ENCODE measurements at places on chromosomes 12 and 14.

DNA sequence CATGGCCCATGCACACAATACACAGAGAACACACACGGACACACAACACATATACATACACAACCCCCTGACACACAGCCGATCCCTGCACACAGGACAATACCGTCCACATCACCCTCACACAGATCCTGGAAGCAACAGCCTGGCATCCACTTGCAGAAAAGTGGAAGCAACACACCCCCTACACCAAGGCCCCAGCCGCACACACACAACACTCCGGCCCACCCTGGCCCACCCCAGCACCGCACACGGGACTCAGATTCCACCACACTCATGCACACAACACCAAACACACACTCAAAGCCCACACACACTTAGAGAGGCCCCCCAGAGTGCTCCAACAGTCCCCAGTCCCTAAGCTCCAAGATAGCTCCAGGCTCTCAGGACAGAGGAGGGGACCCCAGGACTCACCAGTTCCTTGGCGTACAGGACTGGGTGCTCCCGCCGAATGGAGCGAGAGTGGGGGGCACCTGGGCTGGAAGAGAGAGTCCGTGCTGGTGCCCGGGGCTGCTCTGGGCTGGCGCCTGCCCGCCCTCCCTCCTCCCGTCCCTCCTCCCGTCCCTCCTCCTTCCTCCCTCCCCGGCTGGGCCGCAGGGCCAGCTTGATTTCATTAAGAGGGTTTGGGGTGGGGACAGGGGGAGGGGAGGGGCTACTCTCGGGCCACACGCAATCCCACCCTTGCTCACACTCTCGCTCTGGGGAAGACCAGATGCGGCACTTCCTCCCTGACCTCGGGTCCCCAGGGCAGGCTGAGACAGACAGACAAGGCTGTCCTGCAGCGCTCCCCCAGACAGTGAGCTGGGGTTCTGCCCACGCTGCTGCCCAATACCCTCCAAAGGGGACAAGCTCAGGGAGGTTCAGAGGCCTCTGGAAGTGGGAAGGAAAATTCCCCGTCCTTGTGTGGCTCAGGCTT is at the start of gene TMEM119:
TSS of gene TMEM119 (minus strand) at position 526 of the 913 bp plus-strand sequence. CDS start 5,701 bp downstream, outside the sequence.
- DNase-seq, result no peak
- H3K4me1 ChIP-seq, result no peaks in the 10 kb centered on the region

DNA sequence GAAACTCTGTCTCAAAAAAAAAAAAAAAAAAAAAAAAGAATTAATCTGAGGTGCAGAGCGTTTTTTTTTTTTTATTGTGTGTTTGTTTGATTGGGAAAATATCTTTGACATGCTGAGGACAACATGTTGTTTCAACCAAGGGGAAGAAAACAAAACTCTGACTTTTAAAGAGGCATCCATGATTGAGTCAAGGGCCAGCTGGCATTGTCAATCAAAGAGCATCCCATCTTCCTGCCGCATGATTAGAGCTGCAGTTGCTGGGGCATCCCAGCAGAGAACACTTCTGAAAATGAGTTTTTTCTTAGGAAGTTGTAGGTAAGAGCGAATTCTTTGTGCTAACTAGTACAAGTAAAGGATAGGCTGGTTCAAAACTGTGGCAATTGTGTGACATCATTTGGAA is 200.9 kb upstream of the DAAM1 start:
- no peak overlapping the region for H3K27ac ChIP-seq
- no peak for DNase-seq
- H3K27me3 ChIP-seq, result no peaks in the 10 kb centered on the region

- H3K36me3 ChIP-seq, result peaks cover 19% of the 10 kb centered on the region
- peak overlapping the region; percentile 90 for H3K27ac ChIP-seq
Observed at GRCh38 chr12:68587448-68587873, 23.2 kb upstream of the RAP1B start.

DNA sequence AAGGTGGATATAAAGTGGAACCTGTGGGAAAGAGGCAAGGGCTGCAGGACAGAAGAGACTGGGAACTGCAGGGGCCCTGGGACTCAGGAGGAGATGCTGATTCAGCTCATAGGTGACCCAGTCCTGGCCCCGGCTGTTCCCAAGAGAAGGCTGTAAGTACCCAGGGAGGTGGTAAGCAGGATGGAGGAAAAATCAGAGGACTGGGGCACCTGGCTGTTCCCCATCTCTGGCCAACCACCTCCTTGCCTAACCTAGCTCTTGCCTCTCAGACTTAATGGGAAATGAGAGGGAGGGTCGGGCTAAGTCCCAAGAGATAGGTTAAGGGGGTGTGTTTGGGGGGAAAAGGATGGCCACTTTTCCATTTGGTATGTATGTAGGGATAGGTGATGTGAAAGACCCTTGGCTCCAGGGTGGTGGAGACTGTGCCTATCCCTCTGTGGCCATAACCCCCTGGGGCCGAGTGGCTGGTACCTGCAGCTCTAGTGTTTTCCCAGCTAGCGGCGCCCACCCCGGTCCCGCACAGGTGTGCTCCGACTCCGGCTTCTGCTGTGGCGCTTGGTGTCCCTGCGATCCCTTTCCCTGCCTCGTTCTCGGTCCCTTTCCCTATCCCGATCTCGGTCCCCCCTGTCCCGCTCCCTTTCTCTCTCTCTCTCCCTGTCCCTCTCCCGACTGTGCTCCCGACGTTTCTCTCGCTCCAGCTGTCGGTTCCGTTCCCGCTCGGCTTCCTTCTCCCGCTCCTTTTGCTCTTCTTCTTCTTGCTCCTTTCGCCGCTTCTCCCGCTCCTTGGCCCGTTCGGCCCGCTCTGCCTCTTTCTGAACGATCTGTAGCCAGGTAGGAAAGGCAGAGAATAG is 1.6 kb upstream of the CDH24 start:
- H3K27me3 ChIP-seq, result peaks cover 8% of the 10 kb centered on the region
- H3K4me1 ChIP-seq, result peaks cover 14% of the 10 kb centered on the region
- no peak overlapping the region for H3K4me3 ChIP-seq
- H3K27ac ChIP-seq, result no peak overlapping the region
- peaks cover 40% of the 10 kb centered on the region for H3K36me3 ChIP-seq

GRCh38 chr12:128091101-128091720 is 175.8 kb upstream of the TMEM132C start:
- no peaks in the 10 kb centered on the region for H3K36me3 ChIP-seq
- DNase-seq, result no peak
- no peak overlapping the region for H3K4me3 ChIP-seq
- no peaks in the 10 kb centered on the region for H3K4me1 ChIP-seq

DNA sequence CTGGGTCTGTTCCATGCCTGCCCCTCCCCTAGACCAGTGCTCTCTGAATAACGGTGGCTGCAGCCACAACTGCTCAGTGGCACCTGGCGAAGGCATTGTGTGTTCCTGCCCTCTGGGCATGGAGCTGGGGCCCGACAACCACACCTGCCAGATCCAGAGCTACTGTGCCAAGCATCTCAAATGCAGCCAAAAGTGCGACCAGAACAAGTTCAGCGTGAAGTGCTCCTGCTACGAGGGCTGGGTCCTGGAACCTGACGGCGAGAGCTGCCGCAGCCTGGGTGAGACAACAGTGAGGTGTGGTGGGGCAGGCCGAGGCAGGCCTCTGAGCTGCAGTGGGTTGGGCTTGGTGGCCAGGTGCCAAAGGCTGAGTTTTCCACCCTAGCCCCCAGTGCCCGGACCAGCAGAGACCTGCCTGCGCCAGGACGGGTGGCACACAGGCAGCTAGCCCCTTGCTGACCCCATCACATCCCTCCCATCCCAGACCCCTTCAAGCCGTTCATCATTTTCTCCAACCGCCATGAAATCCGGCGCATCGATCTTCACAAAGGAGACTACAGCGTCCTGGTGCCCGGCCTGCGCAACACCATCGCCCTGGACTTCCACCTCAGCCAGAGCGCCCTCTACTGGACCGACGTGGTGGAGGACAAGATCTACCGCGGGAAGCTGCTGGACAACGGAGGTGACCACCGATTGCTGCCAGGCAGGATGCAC is 28.2 kb upstream of the LRP1-AS start:
- no peak overlapping the region for H3K27ac ChIP-seq
- no peaks in the 10 kb centered on the region for H3K4me1 ChIP-seq
- peak; percentile 38 for DNase-seq

GRCh38 chr12:104686196-104686595 is 229.4 kb downstream of the CHST11 start:
- peak overlapping the region; percentile 27 for H3K4me3 ChIP-seq
- no peak for DNase-seq
- peaks cover 40% of the 10 kb centered on the region for H3K36me3 ChIP-seq
- peaks cover 77% of the 10 kb centered on the region for H3K4me1 ChIP-seq
- H3K27me3 ChIP-seq, result no peaks in the 10 kb centered on the region
- peak overlapping the region; percentile 78 for H3K27ac ChIP-seq

DNA sequence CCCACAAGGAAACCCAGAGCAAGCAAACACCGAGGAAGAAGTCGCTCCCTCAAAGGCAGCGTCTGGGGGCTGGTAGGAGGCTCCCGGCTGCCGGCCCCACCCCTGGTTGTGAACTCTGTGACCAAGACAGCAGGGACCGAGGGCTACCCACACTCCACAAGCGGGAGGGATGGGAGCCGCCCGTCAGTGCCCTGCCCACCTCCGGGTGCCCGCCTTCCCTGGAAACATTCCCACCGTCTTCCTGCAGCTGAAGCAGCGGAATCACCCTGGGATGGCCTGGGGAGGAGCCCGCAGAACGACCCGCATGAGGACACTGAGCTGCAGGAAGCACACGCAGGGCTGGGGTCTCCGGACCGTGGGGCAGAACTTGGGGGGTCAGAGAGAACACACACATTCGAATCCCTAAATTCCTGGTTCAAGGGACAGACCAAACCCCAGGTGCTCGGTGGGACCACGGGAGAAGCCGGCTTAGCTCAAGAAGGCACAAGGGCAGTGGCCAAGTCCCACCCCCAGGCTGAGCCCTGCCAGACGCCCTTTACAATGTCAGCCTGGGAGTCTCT is 33.5 kb upstream of the C14orf180 start:
- peaks cover 2% of the 10 kb centered on the region for H3K27me3 ChIP-seq
- H3K27ac ChIP-seq, result no peak overlapping the region

GRCh38 chr14:102525929-102526497 is 16.4 kb upstream of the ANKRD9 start:
- peak overlapping the region; percentile 97 for H3K27ac ChIP-seq
- H3K36me3 ChIP-seq, result no peaks in the 10 kb centered on the region
- H3K4me1 ChIP-seq, result peaks cover 20% of the 10 kb centered on the region
- peak overlapping the region; percentile 95 for H3K4me3 ChIP-seq

- H3K4me1 ChIP-seq, result peaks cover 26% of the 10 kb centered on the region
- H3K36me3 ChIP-seq, result no peaks in the 10 kb centered on the region
- H3K4me3 ChIP-seq, result no peak overlapping the region
- H3K27ac ChIP-seq, result no peak overlapping the region
- DNase-seq, result no peak
- H3K27me3 ChIP-seq, result no peaks in the 10 kb centered on the region
Observed at GRCh38 chr12:49943625-49943960, 6.9 kb upstream of the AQP2 start.

GRCh38 chr12:12506496-12506890 is 56.2 kb downstream of the DUSP16 start:
- H3K36me3 ChIP-seq, result peaks cover 14% of the 10 kb centered on the region
- peak overlapping the region; percentile 82 for H3K27ac ChIP-seq
- no peaks in the 10 kb centered on the region for H3K27me3 ChIP-seq
- no peak for DNase-seq

DNA sequence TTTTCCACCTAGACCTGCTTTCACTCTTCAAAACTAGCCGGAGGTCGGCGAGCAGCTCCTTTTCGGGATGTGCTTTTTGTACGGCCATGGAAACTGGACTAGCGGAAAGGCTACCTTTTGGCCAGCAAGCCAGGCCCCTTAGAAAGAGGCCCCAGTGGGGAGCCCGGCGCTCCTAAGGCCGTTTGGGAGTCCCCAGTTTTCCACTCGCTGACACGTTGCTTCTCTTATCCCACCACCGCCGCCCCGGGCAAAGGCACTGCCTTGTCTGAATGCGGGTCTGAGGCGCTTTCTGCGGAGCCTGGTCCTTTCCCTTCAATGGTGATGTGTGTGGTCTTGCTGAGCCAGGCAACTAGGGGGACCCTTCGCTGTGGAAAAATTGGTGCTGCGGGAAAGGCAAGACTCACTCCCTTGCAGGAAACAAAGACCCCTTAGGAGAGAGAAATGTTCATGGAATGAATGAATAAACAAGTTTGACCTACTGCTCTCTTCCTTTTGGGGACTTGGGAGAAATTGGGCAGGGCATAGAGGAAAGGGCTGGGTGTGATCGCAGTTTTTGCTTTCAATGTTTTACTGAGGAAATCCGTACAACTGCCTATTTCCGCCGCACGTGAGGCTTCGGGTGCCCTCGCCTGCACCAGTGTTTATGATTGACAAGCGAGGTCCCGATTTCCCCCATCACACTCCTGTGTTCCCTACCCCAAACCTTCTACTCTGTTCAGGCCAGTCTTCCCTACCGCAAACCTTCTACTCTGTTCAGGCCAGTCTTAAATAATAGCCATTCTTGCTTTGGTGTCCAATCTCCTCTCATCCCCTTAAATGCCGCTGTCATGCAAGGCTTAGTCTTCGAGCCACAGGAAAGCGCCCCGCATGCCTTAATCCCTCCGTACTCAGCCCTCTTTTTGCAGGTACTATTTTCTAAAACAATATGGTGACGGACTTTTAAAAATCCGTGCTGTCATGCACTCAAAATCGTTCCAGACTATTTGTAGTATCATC is 1.0 kb upstream of the SLC38A2 start:
- H3K27ac ChIP-seq, result peak overlapping the region; percentile 99
- peaks cover 35% of the 10 kb centered on the region for H3K36me3 ChIP-seq
- DNase-seq, result peak; percentile 38
- H3K4me1 ChIP-seq, result peaks cover 49% of the 10 kb centered on the region

DNA sequence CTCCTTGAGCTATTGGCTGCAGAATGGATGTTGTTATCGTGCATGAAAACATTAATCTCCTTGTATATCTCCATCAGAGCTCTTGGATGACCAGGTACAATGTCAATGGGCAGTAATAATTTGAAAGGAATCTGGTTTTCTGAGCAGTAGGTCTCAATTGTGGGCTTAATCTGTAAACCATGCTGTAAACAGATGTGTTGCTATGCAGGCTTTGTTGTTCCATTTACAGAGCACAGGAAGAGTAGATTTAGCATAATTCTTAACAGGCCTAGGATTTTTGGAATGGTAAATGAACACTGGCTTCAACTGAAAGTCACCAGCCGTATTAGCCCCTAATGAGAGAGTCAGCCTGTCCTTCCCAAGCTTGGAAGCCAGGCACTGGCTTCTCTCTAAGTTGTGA is 50.4 kb downstream of the ATG14 start:
- peaks cover 14% of the 10 kb centered on the region for H3K36me3 ChIP-seq
- peaks cover 18% of the 10 kb centered on the region for H3K4me1 ChIP-seq
- H3K27ac ChIP-seq, result no peak overlapping the region

- peak; percentile 9 for DNase-seq
- peak overlapping the region; percentile 98 for H3K4me3 ChIP-seq
- peaks cover 45% of the 10 kb centered on the region for H3K4me1 ChIP-seq
- H3K36me3 ChIP-seq, result peaks cover 35% of the 10 kb centered on the region
Observed at GRCh38 chr12:64611341-64612284, 1.3 kb downstream of the RASSF3 start.

- peak overlapping the region; percentile 85 for H3K27ac ChIP-seq
- DNase-seq, result no peak
- H3K27me3 ChIP-seq, result no peaks in the 10 kb centered on the region
- H3K36me3 ChIP-seq, result peaks cover 38% of the 10 kb centered on the region
Observed at GRCh38 chr14:24297190-24297964, 2.2 kb downstream of the DHRS1 start.

- no peak overlapping the region for H3K4me3 ChIP-seq
- DNase-seq, result no peak
- no peaks in the 10 kb centered on the region for H3K36me3 ChIP-seq
- no peak overlapping the region for H3K27ac ChIP-seq
- no peaks in the 10 kb centered on the region for H3K4me1 ChIP-seq
- H3K27me3 ChIP-seq, result no peaks in the 10 kb centered on the region
Observed at GRCh38 chr12:41302979-41303403, 114.9 kb downstream of the PDZRN4 start.

Measured in T-helper 2 cell treated with Interferon-gamma antibody and Interleukin-4, amounts not matched to agents 5 μg/mL and 100 μg/mL, for 36 hours (primary cell).